Inflammatory macrophage treated with lipopolysaccharide for 4 hours (primary cell): ENCODE measurements at places on chromosomes 5 and 9.
A peak's percentile ranks its signal among the peaks of the same experiment; 100 is the strongest.

DNA sequence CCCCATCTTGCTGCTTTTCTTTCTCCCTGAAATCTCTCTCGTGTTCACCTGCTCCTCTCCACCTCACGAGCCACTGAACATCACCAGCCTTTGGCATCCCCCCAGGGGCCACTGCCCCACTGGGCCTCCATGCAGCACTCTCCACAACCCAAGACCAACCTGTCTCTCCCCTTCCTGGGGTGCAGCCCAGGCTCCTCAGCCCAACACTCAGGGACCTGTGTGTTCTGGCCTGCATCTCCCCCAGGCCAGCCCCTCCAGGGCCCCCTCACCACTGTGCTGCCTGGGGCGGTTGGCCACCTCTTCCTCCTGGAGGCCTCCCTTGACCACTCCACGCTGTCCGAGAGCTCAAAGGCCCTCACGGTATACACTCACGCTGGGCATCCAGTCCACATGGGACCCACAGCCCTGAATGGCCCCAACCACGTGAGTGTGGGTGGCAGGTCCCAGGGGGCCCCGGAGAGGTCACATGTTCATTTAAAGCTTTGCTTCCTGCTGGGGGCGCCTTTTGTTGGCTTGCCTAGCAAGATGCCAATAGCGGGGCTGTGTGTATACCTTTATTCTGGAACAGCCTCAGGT is 453 bp upstream of the DOK3 start:
- DNase-seq: peak; percentile 36

GRCh38 chr5:2143088-2143487 is 260.4 kb upstream of the IRX4 start:
- DNase-seq: no peak

- no peak for DNase-seq
These were observed 65.8 kb upstream of the PAPPA start for GRCh38 chr9:116087751-116088194.

GRCh38 chr9:101176384-101176783 is 147.9 kb downstream of the PLPPR1 start:
- DNase-seq: no peak

- DNase-seq: peak; percentile 27
These were observed 14.3 kb downstream of the GAPT start for GRCh38 chr5:58505502-58505901.
